ENCODE measurements at places on chromosomes 5 and 9. TPM values are rescaled to one million over a fixed set of nuclear protein-coding genes. Genes with fewer than 3 reads are reported as not detected.

PCDH12 gene
- total RNA-seq: 3.7 TPM

FOXD4 gene
- total RNA-seq: not detected

FBLL1 gene
- not detected for total RNA-seq

SHC3 gene
- 0.89 TPM for total RNA-seq

PAPPA gene
- 7.1 TPM for total RNA-seq

CDC26 gene
- 7.2 TPM for total RNA-seq

NUDT2 gene
- total RNA-seq: 1.8 TPM

FAM153A gene
- not detected for total RNA-seq

FYB1 gene
- 3.6 TPM for total RNA-seq

NIM1K gene
- not detected for total RNA-seq

STX17 gene
- 14.2 TPM for total RNA-seq

All from stomach (tissue), 19 donors.